Activated CD8-positive, alpha-beta memory T cell treated with anti-CD3 and anti-CD28 coated beads for 48 hours (primary cell): ENCODE measurements at places on chromosomes 2 and 18.

GRCh38 chr18:9890196-9890595 is 4.4 kb downstream of the TXNDC2 start:
- no peak for DNase-seq

- no peak for DNase-seq
These were observed 1224.8 kb upstream of the ZEB2 start for GRCh38 chr2:145744541-145745386.

DNA sequence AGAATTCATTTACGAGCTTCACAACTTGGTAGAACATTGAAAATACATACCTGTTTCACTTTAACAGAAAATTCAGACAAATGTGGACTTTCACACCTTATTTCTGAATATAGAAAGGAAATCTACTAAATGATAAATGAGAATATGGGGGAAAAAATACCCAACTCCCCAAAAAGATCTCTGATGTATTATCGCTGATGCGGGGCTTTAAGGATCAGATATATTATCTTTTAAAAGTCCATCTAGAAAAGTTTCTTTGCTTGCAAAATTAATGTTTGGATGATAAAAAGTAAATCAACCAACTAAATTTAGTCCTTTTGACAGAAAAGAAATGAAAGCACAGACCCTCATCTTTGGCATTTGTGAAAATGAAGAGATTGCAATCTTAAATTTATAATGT is 540.1 kb upstream of the CHAC2 start:
- no peak for DNase-seq

DNA sequence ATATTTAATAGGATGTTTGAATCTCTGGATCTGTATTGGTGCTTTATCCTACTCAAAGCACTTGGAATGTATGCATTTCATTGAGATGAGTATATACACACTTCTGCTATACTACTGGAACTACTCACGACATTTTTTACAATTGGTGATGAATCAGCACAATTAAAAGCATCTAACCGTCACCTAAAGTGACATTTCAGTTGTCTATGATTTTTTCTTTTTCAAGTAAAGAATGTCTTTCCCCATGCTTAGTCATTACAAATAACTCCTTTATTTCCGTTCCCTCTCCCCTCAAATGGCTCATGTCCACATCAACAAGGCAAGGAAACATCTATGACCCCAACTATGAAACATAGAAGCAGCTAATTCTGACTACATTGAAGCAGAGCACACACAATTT is 77.3 kb downstream of the CLIP4 start:
- no peak for DNase-seq

GRCh38 chr18:60413944-60414547 is 41.5 kb upstream of the MC4R start:
- no peak for DNase-seq

DNA sequence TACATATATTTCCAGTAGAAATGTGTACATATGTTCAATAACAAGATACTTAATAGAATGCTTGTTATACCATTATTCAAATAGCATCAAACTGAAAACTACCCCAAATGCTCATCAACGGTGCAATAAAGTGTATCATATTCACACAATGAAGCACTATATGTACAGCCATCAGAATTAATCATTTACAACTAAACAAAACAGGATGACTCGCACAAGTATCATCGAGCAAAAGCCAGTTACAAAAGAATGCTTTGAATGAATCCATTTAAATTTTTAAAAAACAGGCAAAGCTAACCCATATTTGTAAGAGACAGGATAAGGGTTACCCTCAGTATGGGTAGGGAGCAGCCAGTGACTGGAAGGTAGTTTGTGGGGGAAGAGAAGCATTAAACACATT is 132.8 kb upstream of the PDE1A start:
- DNase-seq: no peak

DNA sequence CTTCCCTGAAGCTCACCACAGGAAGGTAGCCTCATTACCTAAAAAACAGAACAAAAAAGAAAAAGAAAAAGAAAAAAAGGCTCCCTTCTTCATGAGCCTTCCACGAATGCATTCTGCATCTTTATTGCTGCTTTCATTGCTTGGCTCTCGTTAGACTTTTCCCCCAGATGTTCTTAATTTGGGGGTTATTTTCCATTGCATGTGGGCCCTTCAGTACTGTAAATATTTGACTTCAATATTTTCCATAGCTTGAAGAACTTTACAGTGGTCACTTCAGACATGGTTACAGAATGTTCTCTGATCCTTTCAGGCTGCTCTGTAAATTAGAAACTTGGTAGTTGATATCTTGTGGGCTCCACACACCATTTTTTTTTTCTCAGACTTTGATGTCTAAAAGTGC is 65.6 kb upstream of the COPS8 start:
- no peak for DNase-seq

DNA sequence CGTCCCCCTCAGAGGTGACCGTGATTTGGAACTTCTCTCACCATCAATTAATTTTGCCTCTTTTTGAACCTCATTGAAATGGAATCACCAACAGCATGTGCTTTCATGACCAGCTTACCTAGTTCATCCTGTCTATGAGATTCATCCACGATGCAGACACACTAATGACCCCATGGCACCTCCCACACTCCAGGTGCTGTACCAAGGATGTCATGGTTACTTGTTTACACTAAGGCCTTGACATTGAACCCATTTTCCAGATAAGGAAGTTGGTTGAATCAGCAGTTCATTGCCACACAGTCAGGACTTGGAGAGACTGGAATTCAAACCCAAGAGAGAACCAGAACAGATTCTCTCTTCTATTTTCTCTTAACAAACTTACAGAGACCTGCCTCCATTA is 139.0 kb downstream of the ZFP36L2 start:
- no peak for DNase-seq

DNA sequence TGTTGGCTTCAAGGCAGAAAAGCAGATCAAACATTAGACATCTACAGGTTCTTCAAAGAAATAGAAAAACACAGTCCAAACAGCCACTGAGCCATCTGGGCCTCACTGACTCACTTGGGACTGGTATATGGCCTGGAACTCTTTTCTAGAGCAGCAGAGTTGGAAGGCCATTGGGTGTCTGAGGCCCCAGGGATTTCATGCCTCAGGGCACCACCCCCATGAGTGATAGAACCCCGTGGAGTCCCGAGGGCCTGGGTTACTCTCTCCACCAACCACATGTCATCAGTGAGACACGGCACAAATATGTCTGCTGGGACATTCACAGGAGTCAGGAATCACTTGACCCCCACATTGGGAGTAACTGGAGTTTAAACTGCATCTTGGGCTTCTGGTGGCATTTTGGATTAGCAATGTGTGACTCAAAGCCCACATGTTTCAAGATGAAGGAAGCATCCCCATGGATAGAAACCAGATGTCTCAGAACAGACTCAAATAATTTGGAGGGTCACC is 44.0 kb downstream of the CAPN13 start:
- no peak for DNase-seq

DNA sequence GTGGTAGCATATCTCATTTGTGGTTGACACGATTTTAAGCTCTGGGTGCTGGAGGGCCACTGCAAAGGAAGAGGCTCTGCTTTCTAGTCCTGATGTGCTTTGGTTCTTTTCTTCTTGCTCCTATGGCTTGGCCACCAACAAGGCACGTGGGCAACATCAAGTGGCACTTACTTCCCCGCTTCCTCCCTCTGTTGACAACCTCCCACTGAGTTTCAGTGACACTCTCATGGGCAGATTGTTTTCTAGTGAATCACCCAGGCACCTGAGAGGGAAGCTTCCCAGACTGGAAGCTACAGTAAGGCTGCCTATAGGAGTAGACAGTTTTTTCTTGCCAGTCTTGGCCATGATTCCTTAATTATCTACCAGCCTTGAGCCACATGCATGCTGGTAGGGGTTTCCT is 89.0 kb downstream of the NBAS start:
- DNase-seq: no peak

DNA sequence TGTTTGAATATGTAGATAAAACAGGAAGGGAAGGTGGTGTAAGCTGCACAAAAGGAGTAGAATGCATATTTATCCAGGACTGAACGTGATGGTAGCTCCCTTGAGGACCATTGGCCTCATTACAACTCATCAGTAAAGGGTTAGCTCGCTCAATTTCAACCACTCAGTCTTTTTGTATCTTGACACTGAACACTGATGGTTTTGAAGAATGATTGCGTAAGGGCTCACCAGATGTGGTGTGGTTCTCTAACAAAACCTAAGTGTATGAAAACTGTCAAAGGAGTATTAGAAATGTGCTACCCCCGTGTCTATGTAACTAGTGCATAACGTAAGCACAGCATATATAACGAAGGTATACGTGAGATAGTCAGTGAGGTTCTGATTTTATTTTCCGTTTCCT is 272.4 kb upstream of the THSD7B start:
- no peak for DNase-seq

DNA sequence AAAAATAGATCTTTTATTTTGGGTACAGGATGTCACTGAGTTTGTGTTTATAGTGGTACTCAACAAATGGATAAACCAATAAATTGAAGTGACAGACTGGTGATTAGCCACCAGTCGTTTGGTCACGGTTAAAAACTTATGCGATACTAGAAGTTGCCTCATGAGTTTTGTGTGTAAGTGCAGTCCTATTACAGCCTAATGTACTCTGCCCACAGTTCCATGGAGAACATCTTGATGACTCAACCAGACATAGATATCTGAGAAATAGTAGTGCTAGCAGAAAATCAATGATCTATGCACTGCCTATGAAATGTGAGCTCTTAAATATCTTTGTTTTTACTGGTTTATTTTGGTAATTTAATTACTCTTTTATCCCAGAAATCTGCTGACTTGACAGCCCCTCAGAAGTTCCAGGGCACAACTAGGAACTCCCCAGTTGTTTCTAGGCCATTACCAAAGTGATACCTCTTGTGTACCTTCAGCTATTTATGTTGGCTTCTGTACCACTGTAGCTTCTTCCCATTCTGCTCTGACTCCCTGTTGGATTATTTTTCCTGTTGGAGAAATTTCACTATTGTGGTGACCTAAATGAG is 209.1 kb upstream of the KCNJ3 start:
- DNase-seq: no peak

DNA sequence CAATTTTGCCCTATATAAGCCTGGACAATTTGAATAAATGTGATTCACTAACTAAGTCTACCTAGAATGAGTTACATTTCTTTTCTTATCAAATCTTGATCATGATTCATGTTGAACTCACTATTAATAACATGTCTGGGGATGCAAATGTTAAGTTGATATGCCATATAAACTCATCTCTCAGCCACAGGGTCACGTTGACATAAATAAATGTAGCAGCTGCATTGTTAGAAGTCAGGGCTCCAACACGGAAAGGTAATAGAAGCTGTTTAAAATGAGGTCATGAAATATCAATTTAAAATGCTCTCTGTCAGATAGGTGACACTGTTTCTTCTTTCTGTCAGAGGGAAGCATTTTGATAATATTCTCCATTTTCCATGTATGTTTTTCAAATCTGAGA is 521.9 kb downstream of the CCDC85A start:
- no peak for DNase-seq

- no peak for DNase-seq
These were observed 297.9 kb upstream of the SIX2 start for GRCh38 chr2:45307147-45307546.

GRCh38 chr2:176177580-176178037 is 10.9 kb upstream of the HOXD1 start:
- no peak for DNase-seq

DNA sequence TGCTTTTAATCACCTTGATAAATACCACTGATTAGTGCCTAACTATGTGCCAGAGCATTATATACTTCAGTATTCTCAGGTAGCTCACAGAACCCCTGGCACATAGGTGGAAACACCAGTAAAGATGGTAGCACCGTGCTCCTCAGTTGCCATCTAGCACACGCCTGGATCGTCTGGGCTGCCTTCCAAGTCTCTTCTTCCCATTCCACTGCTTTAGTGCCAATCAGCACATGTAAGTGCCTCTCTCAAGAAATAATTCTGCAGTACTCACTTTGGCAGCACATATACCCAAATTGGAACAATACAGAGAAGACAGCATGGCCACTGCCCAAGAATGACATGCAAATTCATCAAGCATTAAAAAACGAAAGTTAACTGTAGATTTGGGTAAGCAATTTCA is 13.0 kb downstream of the POLR2D start:
- no peak for DNase-seq

GRCh38 chr18:43539862-43540261 is 262.6 kb upstream of the SYT4 start:
- no peak for DNase-seq

- DNase-seq: no peak
These were observed 285.4 kb upstream of the CDH20 start for GRCh38 chr18:61047794-61048193.

- no peak for DNase-seq
These were observed 104.8 kb downstream of the PLCL1 start for GRCh38 chr2:197908990-197909776.

GRCh38 chr2:47069628-47070154 is 85.4 kb downstream of the STPG4 start:
- DNase-seq: no peak

DNA sequence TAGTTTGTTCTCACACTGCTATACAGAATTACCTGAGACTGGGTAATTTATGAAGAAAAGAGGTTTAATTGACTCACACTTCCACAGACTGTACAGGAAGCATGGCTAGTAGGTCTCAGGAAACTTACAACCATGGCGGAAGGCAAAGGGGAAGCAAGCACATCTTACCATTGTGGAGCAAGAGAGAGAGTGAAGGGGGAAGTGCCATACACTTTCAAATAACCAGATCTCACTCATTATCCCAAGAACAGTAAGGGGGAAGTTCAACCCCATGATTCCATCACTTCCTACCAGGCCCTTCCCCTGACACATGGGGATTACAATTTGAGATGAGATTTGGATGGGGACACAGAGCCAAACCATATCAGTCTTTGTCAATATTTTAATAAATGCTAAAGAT is 5.0 kb upstream of the CRYGB start:
- no peak for DNase-seq

- DNase-seq: no peak
These were observed 14.4 kb upstream of the TMEM131 start for GRCh38 chr2:98009887-98010760.

DNA sequence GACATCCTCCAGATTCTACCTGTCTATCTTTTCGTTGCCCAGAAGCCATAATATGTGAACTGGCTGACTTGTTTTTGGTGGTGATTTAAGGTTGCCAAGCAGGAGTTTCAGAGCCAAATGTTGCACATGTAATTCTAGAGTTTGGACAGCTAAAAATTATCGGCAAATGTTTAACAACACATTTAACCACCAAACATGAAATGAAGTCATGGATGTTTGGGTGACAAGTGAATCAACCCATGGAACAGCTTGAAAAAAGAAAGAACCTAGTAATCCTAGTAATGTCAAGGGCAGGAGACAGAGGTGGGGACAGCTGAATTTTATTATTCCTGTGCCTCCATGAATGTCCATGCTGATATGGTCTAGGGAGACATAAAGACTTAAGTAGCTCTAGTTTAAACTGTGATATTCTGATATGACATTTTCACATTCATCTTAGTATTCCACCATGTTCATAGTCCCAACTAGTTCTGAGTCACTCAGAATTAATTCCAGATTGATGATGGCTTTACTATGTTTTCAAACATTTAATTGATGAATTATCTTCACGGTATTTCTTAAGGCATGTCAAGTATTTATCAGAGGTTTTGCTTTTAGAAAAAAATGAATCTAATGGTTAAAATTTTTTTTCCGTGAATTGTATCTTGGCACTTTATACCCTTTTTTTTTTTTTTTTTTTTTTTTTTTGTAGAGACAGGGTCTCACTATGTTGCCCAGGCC is 101.7 kb downstream of the SOCS6 start:
- DNase-seq: no peak
